LHCN-M2 (cell line): ENCODE measurements at places on chromosomes 5 and 9. TPM values are rescaled to one million over a fixed set of nuclear protein-coding genes. Genes with fewer than 3 reads are reported as not detected.

DNA sequence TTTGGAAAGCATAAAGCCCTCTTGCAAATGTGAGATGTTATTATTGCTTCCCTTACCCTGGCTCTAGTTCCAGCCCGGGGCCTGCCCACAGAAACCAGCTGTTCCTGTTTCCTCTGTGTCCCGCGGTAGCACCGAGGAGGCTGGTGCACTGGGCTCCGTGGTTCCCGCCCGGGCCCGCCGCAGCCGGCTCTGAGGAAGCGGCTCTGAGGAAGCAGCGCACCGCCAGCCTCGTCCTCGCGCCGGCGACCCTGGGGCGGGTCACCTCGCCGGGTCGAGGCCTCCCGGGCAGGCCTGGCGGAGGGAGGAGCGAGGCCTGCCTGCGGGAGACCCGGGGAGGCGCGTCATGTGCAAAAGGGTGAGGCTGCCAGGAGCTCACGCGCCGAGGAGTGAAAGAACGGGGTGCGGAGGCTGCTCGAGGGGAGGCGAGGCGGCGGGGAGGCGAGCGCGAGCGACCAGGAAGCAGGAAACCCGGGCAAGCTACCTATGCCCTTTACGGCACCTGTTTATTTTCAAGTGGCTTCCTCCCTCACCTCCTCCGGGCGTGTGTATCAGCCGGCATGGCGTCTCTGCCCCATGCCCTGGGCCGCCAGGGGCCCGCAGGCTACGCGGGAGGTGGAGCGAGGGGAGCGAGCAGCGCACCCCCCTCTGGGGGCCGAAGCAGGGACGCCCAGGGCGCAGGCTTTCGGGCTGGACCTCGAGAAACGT lies 61.3 kb upstream of the MEGF10 start:
- DNase-seq: peak; percentile 55

DNA sequence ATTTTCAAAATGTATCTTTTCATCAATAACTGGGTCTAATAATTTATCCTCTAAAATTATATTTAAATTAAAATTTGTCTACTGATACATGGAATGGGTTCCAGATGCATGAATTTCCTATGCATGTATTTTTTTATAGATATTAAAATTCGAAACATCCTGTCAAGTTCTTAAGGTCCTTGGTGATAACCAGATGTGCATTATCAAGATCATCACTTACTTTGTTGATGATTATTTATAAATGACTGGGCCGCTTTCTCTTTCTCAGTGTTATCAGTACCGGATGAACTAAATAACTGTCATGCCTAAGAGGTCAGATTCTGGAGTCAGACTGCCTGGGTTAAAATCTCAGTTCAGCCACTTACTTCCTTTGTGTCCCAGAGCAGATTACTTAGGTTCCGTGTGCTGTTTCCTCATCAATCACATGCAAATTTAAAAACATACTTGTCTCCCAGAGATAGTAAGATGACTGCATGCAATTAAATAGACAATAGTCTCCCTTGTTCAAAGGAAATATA lies 124.3 kb downstream of the TEX10 start:
- DNase-seq: no peak

- DNase-seq: peak; percentile 21
Observed at GRCh38 chr5:66896171-66896570, 300.0 kb downstream of the MAST4 start.

DNA sequence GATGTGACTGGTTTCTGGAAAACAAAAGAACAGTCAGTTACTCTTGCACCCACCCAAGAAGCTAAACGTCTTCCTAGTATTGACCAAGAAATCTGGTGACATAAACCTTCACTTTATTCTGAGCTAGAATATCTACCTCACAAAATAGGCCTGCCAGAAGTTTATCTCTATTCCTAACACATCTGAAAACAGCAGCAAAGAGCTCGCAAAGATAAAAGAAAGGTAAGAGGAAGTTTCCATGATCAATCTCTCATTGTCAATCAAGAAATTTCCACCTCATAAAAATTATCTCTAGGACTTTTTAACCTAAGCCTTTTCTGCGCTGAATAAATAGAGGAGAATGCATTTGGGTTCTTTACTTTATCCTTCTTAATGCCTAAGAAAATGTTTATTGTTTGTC lies 17.3 kb upstream of the ZNF474 start:
- no peak for DNase-seq

DNA sequence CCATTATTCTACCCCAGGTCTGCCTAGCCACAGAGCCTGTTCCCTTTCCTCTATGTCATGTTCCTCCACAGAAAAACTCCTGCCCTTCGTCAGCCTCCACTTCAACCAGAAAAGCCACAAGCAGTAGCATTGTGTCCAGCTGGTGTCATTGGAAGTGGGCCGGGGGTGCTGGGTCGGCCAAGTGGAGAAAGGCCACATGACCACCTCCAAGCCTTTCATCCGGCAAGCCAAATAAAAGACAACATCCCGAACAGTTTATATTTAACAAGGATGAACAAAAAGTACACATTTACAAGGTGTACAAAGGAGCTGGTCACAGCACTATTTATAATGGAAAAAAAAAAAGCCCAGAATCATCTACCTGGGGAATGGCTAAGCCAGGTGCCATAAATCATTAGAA lies 16.1 kb upstream of the SPOCK1 start:
- DNase-seq: no peak

Gene SNCB
- total RNA-seq: 0.83 and 2.0 TPM in 2 replicates

DNA sequence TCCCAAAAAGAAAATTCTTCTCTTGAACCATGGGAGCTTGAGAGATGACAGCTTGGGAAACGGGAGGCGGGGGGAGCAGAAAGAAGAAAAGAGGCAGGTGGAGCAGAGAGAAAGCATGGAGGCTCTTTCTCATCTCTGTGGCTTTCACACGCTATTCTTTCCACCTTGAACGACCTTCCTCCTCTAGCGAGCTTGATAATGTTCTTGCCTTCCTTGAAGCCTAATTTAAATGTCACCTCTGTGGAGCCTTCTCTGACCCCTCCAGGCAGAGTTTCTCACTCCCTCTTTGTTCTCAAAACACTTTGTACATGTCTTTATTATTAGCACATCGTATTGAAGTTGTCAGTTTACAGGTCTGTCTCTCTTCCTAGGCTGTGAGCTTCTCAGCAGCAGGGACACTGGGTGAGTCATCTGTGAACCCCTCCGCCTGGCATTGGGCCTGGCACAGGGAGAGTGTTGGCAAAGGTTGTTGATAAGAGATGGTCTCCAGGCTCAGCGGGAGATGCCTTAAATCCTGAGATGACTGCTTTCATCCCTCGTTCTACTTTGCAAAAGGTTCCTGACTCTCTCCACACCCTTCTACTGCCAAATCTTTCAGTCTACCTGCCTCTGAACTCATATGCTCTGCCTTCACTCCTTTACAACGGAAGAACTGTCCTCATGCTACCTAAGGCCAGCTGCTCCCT lies 14.1 kb upstream of the STRBP start:
- no peak for DNase-seq

GRCh38 chr5:42770003-42770402 lies 13.4 kb downstream of the CCDC152 start:
- DNase-seq: no peak

GRCh38 chr9:33157960-33158842 lies 8.9 kb downstream of the B4GALT1 start:
- no peak for DNase-seq

Gene ZNF608
- total RNA-seq: 9.0 and 19.4 TPM in 2 replicates

DNA sequence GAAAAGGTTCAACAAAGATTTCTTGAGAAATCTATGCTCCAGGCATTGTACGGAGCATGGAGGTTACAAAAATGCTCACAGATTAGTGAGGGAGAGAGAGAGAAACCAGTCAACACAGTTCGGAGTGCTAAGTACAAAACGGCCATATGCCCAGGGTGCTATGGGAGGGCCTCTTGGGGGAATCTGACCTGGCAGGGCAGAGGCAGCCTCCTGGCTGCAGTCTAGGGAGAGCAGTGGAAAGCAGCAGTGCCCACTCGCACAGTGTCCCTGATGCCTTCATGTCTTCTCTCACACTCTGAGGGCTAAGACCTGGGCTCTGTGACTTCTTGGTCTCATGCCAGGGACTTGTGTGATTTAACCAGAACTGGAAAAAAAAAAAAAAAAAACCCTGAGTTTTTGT lies 29.8 kb upstream of the SMC5 start:
- peak; percentile 24 for DNase-seq

Gene HCN1
- 0.06 TPM in 1 of 2 replicates, not detected in the other for total RNA-seq

Gene SLC6A18
- not detected in 2 replicates for total RNA-seq

GRCh38 chr5:6721442-6721841 lies 8.2 kb downstream of the TENT4A start:
- peak; percentile 33 for DNase-seq

Gene GRM6
- not detected in 2 replicates for total RNA-seq

Gene TJP2
- total RNA-seq: 25.7 and 28.2 TPM in 2 replicates

DNA sequence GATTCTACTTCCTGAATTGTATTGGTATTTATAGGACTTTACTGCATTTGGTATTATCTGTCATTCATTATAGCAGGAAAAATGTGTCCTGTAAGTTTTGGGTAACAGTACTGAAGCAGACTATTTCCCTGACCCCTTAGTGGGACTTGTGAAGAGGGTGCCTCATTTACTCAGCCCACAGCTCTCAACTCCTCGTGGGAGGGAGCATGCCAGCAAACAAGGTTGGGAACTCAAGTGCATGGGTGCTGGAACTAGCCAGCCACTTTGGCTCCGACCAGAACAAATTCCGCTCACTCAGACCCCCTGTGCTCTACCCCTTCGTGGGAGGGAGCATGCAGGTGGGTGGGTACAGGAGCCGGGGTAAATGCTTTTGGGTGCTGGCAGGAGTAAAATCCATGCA lies 1773.5 kb upstream of the WWC1 start:
- no peak for DNase-seq

GRCh38 chr5:153974131-153974812 lies 64.4 kb downstream of the FAM114A2 start:
- peak; percentile 47 for DNase-seq

Gene OLFML2A
- total RNA-seq: 6.2 and 14.2 TPM in 2 replicates

DNA sequence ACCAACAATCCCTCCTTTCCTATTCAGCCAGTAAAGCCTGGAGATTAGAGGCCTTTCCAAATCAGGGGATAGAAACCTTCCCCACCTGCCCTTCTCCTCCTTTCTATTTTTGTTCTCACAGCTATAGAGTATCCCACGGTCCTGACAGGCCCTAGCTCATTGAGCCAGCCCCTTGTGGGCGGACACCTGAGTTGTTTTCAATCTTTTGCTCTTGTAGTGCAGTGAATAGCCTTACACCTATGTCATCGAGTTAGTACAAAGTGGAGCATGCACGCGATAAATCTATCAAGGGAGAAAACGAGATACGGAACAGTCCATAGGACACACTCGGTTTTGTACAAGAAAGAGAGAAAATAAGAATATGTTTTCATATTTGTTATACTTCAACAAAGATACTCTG lies 77.2 kb downstream of the TSPAN17 start:
- no peak for DNase-seq

GRCh38 chr9:125690679-125691078 lies 16.3 kb downstream of the MAPKAP1 start:
- DNase-seq: no peak

- no peak for DNase-seq
Observed at GRCh38 chr5:15993919-15994318, 185.7 kb downstream of the MARCHF11 start.

Gene FGF10
- 0.46 and 1.3 TPM in 2 replicates for total RNA-seq

DNA sequence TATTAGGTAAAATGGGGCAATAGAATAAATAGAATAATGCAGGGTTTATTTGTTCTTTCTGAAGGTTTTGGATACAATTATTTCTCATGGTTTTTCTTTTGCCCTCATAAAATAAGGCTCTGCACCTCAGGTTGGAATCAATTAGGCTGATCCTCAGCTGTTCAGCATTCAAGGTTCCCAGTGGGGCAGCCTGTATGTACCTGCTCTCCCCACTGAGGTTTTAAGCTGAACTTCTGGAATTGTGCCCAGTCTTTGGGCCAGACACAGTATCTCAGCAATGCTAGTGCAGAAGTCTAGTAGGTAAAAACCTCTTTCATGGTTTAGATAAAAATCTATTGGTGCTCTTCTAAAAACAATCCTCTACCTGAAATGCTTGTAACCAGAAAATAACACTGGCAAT lies 98.0 kb downstream of the EDIL3 start:
- no peak for DNase-seq

DNA sequence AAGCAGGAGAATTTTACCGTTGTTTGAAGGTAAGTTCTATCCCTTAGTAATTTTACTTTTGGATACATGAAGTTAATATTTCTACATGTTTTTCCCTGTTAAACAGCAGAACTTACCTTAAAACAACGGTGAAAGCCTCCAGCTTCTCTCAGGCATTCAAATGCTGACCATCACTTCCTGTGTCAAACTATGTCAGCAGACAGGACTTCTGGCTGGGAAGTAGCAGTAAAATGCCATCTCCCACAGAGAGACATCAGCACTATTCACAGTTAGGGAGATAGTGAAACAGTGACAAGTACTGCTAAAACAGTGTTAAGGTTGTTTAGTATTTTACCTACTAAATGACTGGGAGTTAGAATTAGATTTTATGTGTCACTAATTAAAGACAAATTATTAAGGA lies 34.2 kb upstream of the GOLGA1 start:
- no peak for DNase-seq

Gene MLLT3
- 31.3 and 34.0 TPM in 2 replicates for total RNA-seq

DNA sequence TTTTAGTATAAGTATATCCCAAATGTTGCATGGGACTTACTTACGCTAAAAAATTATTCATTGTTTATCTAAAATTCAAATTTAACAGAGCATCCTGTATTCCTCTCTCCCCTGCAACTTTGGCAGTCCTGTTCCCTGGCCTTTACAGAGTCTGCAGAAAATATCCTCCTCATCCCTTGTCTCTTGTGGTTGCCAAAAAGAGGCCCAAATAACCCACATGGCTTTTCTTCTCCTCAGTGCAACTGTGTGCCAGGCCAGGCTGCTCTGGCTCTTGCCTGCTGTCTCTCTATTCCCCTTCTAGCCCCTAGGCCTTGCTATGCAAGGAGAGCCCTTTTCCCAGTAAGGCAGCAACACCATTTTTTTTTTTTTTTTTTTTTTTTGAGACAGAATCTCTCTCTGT lies 23.0 kb downstream of the ARHGEF37 start:
- no peak for DNase-seq

DNA sequence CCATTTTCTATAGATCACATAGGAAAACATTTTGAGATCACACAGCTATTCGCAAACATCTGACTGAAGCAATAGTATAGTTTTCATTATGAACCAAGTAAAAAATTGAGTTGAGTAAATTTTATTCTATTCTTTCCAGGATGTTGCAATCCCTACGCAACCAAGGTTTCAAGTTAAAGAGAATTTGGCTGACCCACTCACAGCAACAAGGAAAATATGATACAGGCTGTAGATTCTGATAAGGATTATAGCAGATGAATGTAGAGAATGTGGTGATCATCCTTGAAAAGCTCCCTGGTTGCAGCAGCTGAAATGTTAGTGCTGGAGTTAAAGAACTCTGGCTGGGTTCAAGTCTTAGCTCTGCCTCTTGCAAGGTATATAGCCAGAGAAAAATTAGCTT lies 4.7 kb downstream of the ABCA1 start:
- no peak for DNase-seq

- peak; percentile 44 for DNase-seq
Observed at GRCh38 chr5:145062280-145063062, 772.7 kb downstream of the PRELID2 start.

Gene SV2C
- total RNA-seq: not detected in 2 replicates

DNA sequence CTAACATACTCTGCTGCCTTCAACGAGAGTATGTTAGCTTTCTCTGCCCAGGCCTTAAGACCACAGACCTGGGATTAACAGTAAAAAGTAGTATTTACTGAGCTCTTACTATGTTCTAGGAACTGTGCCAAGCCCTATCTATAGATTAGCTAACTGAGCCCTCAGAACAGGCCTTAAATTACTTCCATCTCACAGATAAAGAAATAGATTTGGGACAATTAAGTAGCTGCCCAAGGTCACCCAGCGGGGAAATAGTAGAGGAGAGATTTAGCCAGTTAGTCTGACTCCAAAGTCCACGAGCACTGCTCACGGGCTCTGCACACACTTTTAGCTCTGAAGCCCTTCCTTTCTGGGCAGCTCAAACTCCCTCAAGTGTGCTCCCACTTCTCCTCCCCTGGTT lies 64.5 kb upstream of the EQTN start:
- DNase-seq: no peak

GRCh38 chr9:86359151-86359879 lies 5.1 kb upstream of the TUT7 start:
- DNase-seq: no peak
